ENCODE measurements at places on chromosomes 5 and 9. TPM values are rescaled to one million over a fixed set of nuclear protein-coding genes. Genes with fewer than 3 reads are reported as not detected.

PRR16 gene
- not detected for total RNA-seq

PCDHGA3 gene
- total RNA-seq = not detected

TNC gene
- 0.03 TPM for total RNA-seq

TMEFF1 gene
- not detected for total RNA-seq

C8G gene
- total RNA-seq = not detected

SMIM33 gene
- total RNA-seq = 0.08 TPM

LCN9 gene
- not detected for total RNA-seq

NEURL1B gene
- 0.08 TPM for total RNA-seq

FRMPD1 gene
- not detected for total RNA-seq

ROR2 gene
- not detected for total RNA-seq

HAND1 gene
- not detected for total RNA-seq

KCNN2 gene
- not detected for total RNA-seq

IL5 gene
- total RNA-seq = not detected

PLAC8L1 gene
- not detected for total RNA-seq

SV2C gene
- 0.03 TPM for total RNA-seq

CDH9 gene
- total RNA-seq = not detected

CD72 gene
- total RNA-seq = 2.3 TPM

KCTD16 gene
- not detected for total RNA-seq

IL4 gene
- not detected for total RNA-seq

HSPB3 gene
- not detected for total RNA-seq

MEIKIN gene
- not detected for total RNA-seq

WNK2 gene
- 0.22 TPM for total RNA-seq

PTGDS gene
- 41.0 TPM for total RNA-seq

LCN1 gene
- total RNA-seq = not detected

FBXL7 gene
- total RNA-seq = not detected

MOB3B gene
- 0.30 TPM for total RNA-seq

SPINK4 gene
- total RNA-seq = not detected

SCGB3A1 gene
- total RNA-seq = not detected

PDCD1LG2 gene
- 0.11 TPM for total RNA-seq

BARHL1 gene
- total RNA-seq = not detected

BAAT gene
- not detected for total RNA-seq

PCDHB11 gene
- not detected for total RNA-seq

PRLR gene
- total RNA-seq = 0.03 TPM

SPATA31C2 gene
- not detected for total RNA-seq

CD14 gene
- total RNA-seq = 1.7 TPM

SMIM23 gene
- total RNA-seq = not detected

SLIT3 gene
- not detected for total RNA-seq

ENG gene
- 2.5 TPM for total RNA-seq

FAM174A gene
- total RNA-seq = 6.2 TPM

POU5F2 gene
- 1.0 TPM for total RNA-seq

GCNT4 gene
- total RNA-seq = 7.2 TPM

ZFP37 gene
- total RNA-seq = 0.39 TPM

EFNA5 gene
- total RNA-seq = not detected

NUTM2F gene
- total RNA-seq = not detected

RLN1 gene
- 0.36 TPM for total RNA-seq

FOXI1 gene
- total RNA-seq = not detected

PCDHA5 gene
- total RNA-seq = not detected

TIMD4 gene
- total RNA-seq = 1.6 TPM

SPINK5 gene
- not detected for total RNA-seq

FBN2 gene
- not detected for total RNA-seq

PCDHB1 gene
- total RNA-seq = not detected

ABCA1 gene
- 16.9 TPM for total RNA-seq

PCDHGA2 gene
- not detected for total RNA-seq
